Muscle of back (tissue), 13 donors: ENCODE measurements at places on chromosomes 3 and 15. TPM values are rescaled to one million over a fixed set of nuclear protein-coding genes. Genes with fewer than 3 reads are reported as not detected.

GRCh38 chr3:27324686-27325085 lies 44.5 kb downstream of the NEK10 start:
- DNase-seq = no peak

- DNase-seq = no peak
Measured at GRCh38 chr3:194337965-194338753, 13.0 kb downstream of the CPN2 start.

The LPP gene
- polyA plus RNA-seq = 15.7 TPM

- DNase-seq = no peak
Measured at GRCh38 chr3:50473768-50474167, 29.7 kb downstream of the CACNA2D2 start.

The TMEM266 gene
- polyA plus RNA-seq = 0.29 TPM

DNA sequence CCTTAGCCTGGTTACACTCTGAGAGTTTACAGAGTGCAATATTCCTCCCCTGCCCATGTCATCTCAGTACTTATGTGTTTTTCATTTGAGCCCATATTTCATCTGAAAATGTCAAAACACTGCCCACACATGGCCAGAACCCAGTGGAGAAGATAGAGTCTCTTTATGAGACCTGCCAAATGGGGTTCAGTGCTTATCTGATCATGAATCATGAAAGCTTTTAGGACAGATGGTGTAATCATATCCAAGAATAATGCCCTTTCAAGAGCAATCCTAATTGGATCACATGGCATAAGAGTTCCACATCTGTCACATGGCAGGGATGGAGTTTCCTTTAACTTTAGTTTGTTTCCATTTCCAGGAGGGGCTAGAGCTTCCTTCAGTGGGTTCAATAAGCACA lies 77.2 kb upstream of the AGBL1 start:
- DNase-seq = no peak

DNA sequence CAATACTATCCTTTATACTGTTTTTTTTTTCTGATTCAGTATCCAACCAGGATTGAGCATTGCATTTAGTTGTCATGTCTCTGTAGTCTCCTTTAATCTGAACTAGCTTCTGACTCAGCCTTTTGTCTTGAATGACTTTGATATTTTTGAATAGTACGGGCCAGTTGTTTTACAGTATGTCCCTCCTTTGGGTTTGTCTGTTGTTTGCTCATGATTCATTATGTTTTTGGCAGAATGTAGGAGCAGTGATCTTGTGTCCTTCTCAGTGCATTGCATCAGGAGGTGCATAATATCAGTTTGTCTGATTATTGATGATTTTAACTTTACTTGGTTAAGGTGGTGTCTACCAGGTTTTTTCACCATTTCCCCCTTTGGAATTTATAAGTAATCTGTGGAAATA lies 20.5 kb downstream of the EXOG start:
- DNase-seq = no peak

DNA sequence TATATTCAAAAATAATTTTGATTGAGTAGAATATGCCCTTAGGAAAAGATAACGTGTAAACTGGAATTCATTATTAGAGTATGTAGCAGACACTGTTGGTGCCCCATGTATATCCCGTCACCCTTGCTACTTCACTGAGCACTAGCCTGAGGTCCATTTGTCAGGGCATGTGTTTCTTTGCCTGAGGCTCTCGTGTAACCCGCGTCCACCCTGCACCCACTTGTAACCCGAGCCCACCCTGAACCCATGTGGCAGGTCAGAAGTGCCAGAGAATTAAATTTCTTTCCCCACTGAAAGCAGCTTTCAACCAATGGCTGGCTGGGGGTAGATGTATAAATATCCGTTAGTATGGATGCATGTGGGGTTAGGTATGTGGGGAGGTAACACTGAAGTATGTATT lies 474.2 kb upstream of the ZNF385D start:
- no peak for DNase-seq

- no peak for DNase-seq
Measured at GRCh38 chr3:120348065-120348990, 826 bp downstream of the LRRC58 start.

GRCh38 chr15:35603301-35603700 lies 57.3 kb upstream of the DPH6 start:
- no peak for DNase-seq

DNA sequence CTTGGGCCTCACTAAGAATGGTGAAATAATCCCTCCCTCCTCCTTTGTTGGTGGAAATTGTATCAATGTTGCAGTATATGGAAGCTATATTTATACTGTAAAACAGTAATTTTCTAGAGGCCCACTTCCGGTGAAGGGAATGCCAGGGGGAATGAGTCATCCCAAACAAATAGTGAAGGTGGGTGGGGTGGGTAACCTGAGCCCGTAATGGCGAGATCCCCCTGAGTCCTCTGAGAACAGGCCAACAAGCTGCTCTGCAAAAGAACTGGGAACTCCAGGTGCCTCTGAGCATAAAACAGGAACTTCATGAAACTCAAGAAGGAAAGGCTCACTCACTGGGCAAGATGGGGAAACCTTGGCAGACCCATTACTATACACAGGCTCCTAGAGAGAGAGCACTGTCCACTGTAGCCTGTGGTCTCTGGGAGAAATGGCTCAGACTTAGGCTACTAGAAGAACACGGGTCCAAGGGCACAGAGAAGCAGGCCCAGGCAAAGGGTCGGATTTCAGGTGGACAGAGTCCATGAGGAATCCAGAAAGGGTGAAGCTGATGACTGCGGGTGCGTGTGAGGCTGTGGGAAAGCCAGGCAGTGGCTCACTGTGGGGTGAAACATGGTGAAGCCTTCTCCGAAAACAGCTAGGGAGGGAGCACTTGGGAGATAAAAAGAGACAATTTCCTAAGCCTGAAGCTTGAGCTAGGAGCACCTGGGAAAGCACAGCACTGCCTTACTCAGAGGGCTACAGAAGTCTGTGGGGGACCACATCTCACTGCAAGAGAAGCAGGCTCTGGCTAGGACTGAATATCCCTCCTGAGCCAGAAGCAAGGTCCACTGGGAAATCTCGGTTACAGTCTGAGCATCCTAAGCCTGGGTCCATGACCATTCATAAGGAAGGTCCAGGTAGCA lies 19.8 kb downstream of the LARP6 start:
- peak; percentile 72 for DNase-seq

The GUCA1C gene
- polyA plus RNA-seq = not detected

The FSIP1 gene
- polyA plus RNA-seq = 0.53 TPM

The MAGI1 gene
- polyA plus RNA-seq = 13.0 TPM

- no peak for DNase-seq
Measured at GRCh38 chr3:113606539-113607218, 74.3 kb downstream of the SIDT1 start.

- DNase-seq = no peak
Measured at GRCh38 chr3:59685432-59685831, 635.6 kb upstream of the CFAP20DC start.

- DNase-seq = no peak
Measured at GRCh38 chr3:194384156-194384555, 14.6 kb upstream of the LRRC15 start.

The NOX5 gene
- 0.17 TPM for polyA plus RNA-seq

The C3orf70 gene
- polyA plus RNA-seq = 7.3 TPM

The CPA3 gene
- 3.9 TPM for polyA plus RNA-seq

DNA sequence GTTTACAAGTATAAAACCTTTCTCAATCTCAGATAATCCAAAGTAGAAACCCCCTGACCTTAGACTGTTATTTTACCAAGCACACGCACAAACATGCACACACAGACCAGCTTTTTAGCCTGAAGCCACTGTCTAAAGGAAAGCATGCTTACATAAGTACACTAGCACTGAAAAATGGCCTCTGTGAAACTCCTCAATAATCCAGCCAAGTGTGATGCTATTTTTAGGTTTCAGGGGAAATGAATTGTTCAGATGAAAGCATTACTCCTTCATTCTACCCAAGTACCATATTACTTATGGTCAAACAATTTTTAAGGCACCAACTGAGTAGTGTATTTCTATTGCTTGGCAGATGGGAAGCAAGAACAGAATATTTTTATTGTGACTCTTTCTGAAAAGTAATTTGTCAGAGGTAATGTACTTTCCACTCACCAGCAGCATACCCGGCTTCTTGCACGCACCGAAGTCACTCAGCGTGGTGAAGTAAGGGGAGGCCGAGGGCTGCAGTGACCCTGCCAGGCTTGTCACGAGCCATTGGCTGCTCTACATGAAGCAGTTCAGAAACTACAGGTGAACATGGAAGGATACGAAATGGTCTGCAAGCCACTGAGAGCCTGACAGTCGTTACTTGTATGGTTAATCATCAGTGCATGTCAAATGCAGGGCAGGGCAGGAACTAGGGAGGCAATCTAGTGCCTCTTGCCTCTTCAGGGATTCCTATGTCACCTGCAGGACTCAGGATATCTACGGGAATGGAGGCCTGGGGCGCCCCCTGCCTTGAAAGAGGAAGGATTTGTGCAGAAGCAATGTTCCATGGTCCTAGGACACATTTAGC lies 106.7 kb downstream of the GABRB3 start:
- DNase-seq = peak; percentile 43

DNA sequence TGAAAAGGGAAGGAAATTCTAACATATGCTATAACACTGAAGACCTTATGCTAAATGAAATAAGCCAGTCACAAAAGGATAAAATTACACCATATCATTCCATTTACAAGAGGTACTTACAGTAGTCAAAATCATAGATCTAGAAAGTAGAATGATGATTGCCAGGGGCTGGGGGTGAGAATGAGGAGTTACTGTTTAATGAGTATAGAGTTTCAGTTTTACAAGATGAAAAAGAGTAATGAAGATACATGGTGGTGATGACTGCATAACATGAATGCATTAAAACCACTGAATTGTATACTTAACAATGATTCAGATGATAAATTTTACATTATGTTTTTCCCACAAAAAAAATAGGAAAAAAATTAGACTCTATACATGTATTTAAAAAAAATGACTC lies 152.6 kb downstream of the SCAPER start:
- DNase-seq = no peak
